ENCODE measurements at places on chromosomes 6 and 20.
A peak's percentile ranks its signal among the peaks of the same experiment; 100 is the strongest.

- H3K36me3 ChIP-seq: no peaks in the 10 kb centered on the region
- DNase-seq: no peak
- H3K4me1 ChIP-seq: no peaks in the 10 kb centered on the region
- H3K27ac ChIP-seq: no peak overlapping the region
- H3K4me3 ChIP-seq: no peak overlapping the region
- no peaks in the 10 kb centered on the region for H3K27me3 ChIP-seq
Measured at GRCh38 chr6:2194643-2195042, 50.8 kb downstream of the GMDS start.

DNA sequence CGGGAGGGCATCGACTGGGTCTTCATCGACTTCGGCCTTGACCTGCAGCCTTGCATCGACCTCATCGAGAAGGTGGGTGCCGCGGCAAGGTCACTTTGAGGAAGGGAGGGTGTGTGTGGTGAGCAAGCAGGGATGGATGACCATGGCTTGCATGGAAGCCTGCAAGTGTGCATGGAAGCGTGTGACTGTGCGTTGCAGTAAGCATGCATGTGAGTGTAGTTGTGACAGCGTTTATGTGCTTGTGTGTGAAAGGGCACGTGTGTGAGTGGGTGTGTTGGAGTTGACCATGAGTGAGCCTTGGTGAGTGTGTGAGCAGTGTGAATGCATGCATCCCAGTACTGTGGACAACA, 32.5 kb downstream of the MYH7B start:
- no peak overlapping the region for H3K4me3 ChIP-seq
- DNase-seq: no peak
- peaks cover 12% of the 10 kb centered on the region for H3K36me3 ChIP-seq

DNA sequence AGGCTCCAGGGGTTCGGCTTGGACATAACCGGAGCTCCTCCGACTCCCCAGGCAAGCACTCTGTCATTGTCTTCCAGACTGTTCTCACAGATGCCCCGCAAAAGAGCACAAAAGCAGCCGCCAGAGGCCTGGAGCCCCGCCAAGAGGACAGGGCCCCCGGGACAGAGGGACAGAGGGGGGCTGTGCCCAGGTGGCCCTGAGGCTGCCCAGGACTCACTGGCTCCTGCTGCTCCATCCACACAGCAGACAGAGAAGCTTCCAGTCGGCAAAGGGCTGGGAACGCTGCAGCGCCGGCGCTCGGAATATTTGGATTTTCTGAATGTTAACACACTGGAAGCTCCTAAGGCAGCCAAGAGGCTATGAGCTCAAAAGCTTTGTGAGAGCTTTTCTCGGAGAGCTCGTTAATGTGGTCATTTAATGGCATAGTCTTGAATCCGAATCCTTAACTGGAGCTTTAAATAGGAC, 68.0 kb upstream of the QKI start:
- DNase-seq: no peak
- H3K4me1 ChIP-seq: no peaks in the 10 kb centered on the region
- H3K27me3 ChIP-seq: no peaks in the 10 kb centered on the region
- H3K36me3 ChIP-seq: no peaks in the 10 kb centered on the region
- H3K4me3 ChIP-seq: no peak overlapping the region

DNA sequence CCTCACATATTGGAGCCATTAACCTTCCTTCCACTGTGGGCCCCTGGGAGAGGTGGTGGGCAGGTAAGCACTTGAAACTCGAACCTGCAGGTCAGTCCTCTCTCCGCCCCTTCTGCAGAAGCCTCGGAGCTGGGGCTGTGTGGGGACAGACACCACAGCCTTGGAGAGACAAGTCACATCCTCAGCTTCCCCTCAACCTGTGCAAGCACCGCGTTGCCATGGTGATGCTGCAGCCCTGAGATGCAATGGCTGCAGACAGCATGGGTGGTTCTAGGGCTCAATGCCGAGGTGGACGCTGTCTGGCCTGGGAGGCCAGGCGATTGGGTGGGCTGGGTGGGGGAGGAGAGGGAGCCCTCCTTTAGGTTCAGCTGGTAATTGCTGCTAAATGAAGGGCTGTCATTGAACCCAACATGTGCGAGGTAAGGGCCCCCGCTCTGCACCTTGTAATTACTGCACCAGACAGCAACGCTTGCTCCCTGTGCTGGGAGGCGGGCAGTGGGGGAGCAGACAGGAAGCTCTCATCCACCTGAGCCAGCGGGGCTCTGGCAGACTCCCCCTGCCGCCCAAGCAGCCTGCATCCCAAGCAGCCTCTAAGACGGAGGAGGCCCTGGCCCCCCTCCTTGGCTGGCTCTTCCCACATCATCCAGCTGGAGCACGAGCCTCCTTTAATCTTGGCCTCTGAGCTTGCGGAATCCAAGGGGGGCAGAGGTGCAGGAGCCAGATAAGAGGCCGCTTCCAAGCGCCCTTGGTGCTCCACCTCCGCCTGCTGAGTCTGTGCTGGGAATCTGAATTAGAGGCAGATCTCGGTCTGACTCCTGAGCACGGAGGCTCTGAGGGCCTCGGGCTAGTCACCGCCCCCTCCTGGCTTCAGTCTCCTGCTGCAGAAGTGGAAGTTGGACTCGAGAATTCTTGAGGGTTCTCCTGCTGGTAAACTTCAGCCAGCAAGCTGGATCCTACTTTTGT, 39.8 kb upstream of the CDH22 start:
- H3K27ac ChIP-seq: no peak overlapping the region
- no peaks in the 10 kb centered on the region for H3K36me3 ChIP-seq
- peaks cover 31% of the 10 kb centered on the region for H3K4me1 ChIP-seq
- no peak overlapping the region for H3K4me3 ChIP-seq

GRCh38 chr6:37741757-37742400, 44.2 kb upstream of the MDGA1 start:
- no peak overlapping the region for H3K4me3 ChIP-seq
- H3K4me1 ChIP-seq: no peaks in the 10 kb centered on the region
- no peak overlapping the region for H3K27ac ChIP-seq
- DNase-seq: no peak
- H3K36me3 ChIP-seq: no peaks in the 10 kb centered on the region
- no peaks in the 10 kb centered on the region for H3K27me3 ChIP-seq

DNA sequence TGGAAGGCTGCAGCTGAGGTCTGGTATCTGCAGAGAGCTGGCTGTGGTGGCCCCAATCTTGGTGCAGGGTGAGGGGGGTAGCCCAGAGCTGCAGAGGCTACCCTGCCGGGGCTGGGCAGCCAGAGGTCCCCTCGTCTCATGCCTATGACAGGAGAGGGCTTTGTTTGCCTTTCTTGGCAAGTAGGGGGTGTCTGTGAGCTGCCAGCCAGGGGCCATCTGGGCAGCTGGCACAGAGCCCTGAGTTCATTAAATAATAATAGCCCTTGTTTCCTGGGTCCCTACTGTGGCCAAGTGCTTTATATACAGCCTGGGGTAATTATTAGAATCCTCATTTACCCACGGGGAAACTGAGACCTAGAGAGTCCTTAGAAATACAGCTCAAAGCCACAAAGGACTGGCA, 66.6 kb downstream of the EZR start:
- H3K27ac ChIP-seq: no peak overlapping the region
- no peaks in the 10 kb centered on the region for H3K27me3 ChIP-seq
- no peak overlapping the region for H3K4me3 ChIP-seq
- peaks cover 7% of the 10 kb centered on the region for H3K4me1 ChIP-seq
- DNase-seq: no peak

- H3K27ac ChIP-seq: no peak overlapping the region
- no peak for DNase-seq
- H3K4me3 ChIP-seq: no peak overlapping the region
- H3K4me1 ChIP-seq: no peaks in the 10 kb centered on the region
- H3K27me3 ChIP-seq: no peaks in the 10 kb centered on the region
- no peaks in the 10 kb centered on the region for H3K36me3 ChIP-seq
Measured at GRCh38 chr6:7624796-7625710, 35.1 kb downstream of the SNRNP48 start.

GRCh38 chr20:39269493-39270217, 307.5 kb downstream of the DHX35 start:
- H3K36me3 ChIP-seq: no peaks in the 10 kb centered on the region
- no peaks in the 10 kb centered on the region for H3K4me1 ChIP-seq
- no peaks in the 10 kb centered on the region for H3K27me3 ChIP-seq
- no peak overlapping the region for H3K27ac ChIP-seq

GRCh38 chr6:132401618-132402285, 477 bp upstream of the MOXD1 start:
- no peak overlapping the region for H3K27ac ChIP-seq
- no peak for DNase-seq
- peak overlapping the region; percentile 41 for H3K4me3 ChIP-seq
- no peaks in the 10 kb centered on the region for H3K36me3 ChIP-seq

GRCh38 chr6:135021310-135022049, 33.1 kb downstream of the HBS1L start:
- DNase-seq: no peak
- peak overlapping the region; percentile 37 for H3K27ac ChIP-seq
- no peaks in the 10 kb centered on the region for H3K27me3 ChIP-seq
- peaks cover 20% of the 10 kb centered on the region for H3K4me1 ChIP-seq

DNA sequence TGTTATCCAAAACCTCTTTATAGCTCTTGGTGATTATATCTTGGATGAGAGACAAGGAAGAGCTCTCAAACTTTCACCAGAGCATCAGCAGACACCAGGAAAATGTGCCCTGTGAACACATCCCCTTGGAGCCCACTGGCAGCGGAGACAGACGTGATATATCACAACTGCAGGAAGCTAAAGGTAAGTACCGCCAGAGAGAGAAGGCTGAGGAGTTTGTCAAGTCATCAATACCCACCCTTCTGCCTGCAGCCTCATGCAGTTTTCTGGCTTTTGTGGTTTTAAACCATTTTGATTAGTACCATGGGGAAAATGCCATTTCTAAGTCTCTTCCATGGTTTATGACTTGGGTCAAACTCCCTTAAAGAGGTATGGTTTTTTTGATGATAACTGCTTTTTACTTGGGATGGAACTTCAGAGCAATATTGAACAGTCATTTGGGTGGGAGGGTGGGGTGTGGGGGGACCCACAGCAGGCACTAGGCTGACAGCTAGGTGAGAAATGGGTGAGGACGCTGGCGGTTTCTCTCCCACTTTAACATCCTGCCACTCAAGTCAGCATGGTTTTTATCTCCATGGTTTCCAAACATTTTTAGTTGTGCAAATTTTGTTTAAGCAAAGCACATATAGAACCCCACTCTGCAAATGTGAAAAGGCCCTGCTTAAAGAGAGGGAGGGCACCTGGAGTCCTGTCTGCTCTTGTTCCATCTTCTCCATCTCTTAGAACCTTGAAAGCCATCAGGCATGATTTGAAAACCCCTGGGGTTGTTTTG, 108.4 kb downstream of the SCML4 start:
- H3K27me3 ChIP-seq: no peaks in the 10 kb centered on the region
- peaks cover 48% of the 10 kb centered on the region for H3K4me1 ChIP-seq
- H3K4me3 ChIP-seq: no peak overlapping the region
- H3K27ac ChIP-seq: no peak overlapping the region
- no peaks in the 10 kb centered on the region for H3K36me3 ChIP-seq

- no peaks in the 10 kb centered on the region for H3K27me3 ChIP-seq
- H3K36me3 ChIP-seq: no peaks in the 10 kb centered on the region
- no peak overlapping the region for H3K4me3 ChIP-seq
- no peaks in the 10 kb centered on the region for H3K4me1 ChIP-seq
- H3K27ac ChIP-seq: no peak overlapping the region
Measured at GRCh38 chr6:69958978-69959377, 92.6 kb downstream of the COL19A1 start.

DNA sequence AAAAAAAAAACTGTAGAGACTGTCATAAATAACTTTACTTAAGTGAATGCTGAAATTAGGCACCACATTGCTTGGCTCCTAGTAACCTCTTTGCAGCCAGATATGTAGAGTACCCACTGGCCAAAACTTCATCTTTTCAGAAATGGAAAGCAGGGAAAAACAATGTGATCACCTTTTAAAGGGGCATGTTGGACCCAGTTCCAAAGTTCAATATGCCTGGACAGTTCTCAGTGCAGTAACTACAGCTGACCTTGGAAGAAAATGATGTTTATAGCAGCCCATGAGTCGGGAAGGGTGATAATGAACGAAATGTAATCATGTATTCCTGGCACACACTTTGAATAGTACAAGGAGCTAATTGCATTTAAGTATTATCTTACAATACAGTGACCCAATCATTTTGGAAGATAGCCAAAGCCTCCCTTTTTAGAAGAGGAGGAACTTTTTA, 93.6 kb upstream of the TAB2 start:
- no peak for DNase-seq
- no peaks in the 10 kb centered on the region for H3K27me3 ChIP-seq
- H3K27ac ChIP-seq: no peak overlapping the region
- H3K36me3 ChIP-seq: no peaks in the 10 kb centered on the region

DNA sequence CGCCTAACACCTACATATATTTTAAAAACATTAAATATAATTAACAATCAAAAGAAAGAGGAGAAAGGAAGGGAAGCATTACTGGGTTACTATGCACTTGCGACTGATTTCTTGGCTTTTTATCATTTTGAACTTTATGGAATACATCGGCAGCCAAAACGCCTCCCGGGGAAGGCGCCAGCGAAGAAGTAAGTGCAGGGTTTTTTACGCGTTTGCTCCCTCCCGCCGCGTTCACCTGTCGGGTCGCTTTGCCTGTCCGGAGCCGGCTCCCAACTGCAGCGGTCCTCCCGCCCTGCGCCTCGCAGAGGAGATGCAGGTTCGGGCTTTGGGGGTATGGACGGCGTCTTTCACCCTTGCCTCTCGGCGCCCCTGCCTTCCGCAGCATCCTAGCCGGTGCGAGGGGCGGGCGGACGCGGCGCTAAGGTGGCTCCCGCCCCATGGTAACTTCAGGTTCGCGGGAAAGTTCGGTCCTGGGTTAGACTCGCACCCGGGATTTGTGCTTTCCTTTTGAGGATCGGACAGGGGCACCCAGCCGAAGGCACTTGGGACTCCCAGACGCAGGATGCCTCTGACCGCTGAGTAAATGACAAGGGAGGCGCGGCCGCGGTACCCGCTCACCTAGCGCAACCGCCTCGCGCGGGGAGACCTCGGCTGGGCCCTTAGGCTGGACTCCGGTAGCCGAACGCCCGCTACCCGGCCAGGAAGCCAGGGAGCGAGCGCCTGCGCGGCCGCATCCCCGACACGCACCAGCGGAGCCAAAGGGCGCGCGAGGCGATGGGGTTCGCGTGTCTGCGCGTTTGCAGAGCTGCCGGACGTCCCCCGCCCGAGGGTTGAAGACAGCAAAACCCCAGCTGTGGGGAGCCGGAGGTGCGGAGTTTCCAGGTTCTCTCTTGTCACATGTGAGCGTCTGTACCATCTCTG, 891 bp downstream of the RSPO3 start:
- peaks cover 15% of the 10 kb centered on the region for H3K4me1 ChIP-seq
- DNase-seq: peak; percentile 74
- H3K27me3 ChIP-seq: peaks cover 36% of the 10 kb centered on the region
- peak overlapping the region; percentile 1 for H3K27ac ChIP-seq
- no peaks in the 10 kb centered on the region for H3K36me3 ChIP-seq

DNA sequence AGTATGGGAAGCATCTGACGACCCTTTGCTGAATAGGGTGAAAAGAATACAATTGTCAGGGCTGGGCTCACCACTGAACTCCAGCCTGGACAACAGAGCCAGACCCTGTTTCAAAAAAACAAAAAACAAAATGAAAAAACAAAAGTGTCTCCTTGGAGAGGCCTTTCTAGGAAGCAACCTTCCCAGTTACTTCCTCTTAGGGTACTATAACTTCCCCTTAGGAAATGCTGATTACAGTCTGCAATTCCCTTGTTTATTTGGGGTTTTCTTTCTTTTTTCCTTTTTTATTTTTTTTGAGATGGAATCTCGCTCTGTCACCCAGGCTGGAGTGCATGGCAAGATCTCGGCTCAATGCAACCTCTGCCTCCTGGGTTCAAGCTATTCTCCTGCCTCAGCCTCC, 20.5 kb upstream of the TTPAL start:
- H3K4me3 ChIP-seq: no peak overlapping the region
- no peaks in the 10 kb centered on the region for H3K36me3 ChIP-seq
- H3K27me3 ChIP-seq: no peaks in the 10 kb centered on the region
- H3K4me1 ChIP-seq: no peaks in the 10 kb centered on the region
- H3K27ac ChIP-seq: no peak overlapping the region
- no peak for DNase-seq

All from spleen (tissue), 13 donors.